CD4-positive, alpha-beta T cell treated with Interleukin-2 at 100 ng/mL for 4 hours (primary cell): ENCODE measurements at places on chromosomes 16 and 17.

DNA sequence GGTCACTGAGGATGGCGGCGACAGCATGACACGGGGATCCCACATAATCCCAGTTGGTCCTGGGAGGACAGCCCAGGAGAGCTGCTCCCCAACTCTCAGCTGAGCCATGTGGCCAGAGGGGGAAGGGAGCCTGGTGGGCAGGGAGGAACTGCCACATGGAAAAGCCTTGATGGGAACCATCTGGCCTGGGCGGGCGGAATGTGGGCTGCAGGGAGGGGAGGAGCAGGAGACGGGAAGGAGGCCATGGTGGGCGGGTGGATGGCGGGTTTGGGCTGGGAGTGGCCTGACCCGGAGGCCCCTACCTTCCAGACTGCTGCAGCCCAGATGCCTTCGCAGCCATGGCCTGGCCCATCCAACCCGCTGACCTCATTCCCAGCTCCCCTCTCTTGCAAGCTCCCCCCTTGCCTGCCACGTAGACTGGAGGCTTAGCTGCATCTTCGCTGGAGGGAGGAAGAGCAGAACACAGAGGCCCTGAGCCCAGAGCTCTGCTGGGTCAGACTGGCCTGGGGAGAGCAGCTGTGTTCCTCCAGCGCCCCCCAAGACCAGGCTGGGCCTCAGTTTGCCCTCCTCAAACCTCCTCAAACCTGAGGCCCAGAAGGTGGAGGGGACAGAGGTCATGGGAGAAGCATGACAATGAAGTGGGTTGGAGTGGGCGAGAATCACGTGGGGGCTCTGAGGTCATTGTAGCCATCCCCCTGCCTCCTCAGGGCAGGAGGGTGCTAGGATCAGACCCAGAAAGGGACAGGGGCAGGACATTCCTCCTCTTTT is 8.2 kb upstream of the COL1A1 start:
- no peak for DNase-seq

DNA sequence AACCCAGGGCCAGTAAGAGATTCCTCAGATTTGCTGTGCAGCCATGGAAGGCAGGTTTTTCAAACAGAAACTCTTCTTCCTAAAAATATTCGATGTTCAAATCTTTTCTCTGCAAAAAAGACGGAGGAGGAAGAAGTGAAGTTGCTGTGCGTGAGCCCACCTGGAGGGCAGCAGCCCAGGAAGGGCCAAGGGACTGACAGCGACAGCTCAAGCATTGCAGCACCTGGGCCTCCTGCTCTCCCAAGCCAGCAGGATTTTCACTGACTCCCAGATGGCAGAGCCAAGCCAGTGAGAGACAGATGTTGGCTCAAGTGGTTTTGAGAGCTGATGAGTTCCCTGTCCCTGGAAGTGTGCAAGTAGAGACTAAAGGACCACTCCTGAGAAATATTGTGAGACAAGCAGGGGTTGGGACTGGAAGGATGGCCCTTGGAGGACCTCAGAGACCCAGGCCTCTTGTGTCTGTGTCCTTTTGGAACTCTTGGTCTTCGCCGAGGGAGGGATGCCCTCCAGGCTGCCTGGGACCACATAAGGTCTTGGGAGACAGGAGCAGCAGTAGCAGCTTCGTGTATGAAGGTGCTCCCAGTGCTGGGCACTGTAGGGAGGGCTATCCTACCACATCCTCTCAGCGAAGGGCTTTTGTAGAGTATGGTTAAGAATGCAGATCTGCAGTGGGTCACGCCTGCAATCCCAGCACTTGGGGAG is 29.3 kb upstream of the TNFRSF13B start:
- no peak for DNase-seq

DNA sequence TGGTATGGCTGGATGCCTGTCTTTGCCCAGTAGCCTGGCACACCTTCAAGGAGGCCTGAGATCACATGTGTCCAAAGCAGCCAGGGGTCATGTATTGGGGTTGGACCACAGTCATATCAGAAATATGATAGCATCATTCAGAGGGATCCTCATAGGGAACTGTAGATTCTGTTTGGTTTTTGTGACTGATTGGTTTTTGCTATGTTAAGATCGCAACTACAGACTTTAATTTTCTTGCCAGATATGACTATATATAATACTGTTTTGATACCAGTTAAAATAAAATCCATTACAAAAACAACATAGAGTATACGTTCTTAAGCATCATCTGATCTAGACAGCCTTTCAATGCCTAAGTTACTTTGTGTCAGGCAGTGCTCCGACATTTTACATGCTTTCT is 11.8 kb upstream of the SMPD3 start:
- DNase-seq: no peak

DNA sequence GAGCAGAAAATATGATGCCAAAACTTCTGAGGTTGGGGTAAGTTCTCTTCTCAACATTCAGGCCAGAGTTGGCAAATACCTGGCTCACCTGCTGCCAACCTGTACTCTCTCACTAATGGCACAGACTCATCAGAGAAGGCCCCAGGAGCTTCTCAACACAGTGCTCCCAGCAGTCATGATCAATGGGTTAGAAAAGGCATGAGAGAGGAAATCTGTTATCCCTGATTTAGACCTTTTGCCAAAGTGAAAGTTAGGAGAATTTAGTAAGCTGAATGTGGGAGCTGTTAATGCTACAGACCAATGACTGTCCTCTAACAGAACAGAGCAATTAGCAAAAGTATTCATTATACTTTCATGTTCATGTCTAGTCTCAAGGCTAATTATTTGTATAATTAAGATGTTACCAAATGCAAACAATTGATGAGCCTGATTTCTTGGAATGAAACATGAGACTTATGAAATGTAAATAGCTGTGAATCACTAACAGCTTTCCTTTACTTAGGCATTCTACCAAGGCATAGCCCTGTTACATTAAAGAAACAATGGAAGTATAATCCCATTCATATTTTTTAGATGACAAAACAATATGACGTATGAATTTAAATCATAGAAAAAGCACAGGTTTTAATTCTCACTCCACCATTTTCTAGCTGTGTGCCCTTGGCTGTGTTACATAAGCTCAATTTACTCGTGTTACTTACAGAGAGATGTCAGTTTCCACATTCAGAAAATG is 68.7 kb upstream of the MARCHF10 start:
- no peak for DNase-seq

GRCh38 chr16:85735225-85735635 is 15.7 kb downstream of the C16orf74 start:
- peak; percentile 28 for DNase-seq

GRCh38 chr16:30485818-30486436 is 13.4 kb downstream of the ITGAL start:
- no peak for DNase-seq

DNA sequence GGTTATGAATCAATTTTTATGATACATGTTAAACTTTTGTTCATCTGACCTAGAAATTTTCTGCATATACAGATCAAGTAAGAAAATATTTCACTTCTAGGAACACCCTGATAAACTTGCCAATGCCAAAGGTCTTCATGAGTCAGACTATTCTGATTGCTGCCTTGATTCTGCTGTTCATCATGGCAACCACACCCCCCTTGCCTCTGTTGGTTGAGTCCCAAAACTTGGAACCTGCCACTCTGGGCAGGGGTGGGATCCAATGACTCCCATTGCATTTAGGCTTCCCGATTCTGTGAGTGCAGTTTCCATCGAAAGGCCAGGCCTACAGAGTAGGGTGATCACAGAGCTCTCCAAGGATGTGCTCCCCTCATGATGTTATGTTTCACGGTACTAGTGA is 15.8 kb upstream of the TENT4B start:
- DNase-seq: no peak

DNA sequence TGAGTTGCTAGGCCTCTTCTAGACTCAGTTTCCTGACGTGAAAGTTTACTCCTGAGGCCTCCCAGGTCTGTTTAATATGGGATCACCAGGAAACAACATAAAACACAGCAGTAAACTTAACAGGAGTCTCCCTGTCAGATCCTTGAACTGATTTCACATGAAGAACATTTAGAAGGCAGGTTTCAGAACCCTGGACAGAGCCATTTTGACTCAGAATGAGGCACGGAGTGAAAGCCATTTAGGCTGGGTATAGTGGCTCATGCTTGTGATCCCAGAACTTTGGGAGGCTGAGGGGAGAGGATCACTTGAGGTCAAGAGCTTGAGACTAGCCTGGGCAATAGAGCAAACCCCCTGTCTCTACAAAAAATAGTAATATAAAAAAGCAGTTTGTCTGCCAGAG is 289.1 kb downstream of the CA10 start:
- no peak for DNase-seq

DNA sequence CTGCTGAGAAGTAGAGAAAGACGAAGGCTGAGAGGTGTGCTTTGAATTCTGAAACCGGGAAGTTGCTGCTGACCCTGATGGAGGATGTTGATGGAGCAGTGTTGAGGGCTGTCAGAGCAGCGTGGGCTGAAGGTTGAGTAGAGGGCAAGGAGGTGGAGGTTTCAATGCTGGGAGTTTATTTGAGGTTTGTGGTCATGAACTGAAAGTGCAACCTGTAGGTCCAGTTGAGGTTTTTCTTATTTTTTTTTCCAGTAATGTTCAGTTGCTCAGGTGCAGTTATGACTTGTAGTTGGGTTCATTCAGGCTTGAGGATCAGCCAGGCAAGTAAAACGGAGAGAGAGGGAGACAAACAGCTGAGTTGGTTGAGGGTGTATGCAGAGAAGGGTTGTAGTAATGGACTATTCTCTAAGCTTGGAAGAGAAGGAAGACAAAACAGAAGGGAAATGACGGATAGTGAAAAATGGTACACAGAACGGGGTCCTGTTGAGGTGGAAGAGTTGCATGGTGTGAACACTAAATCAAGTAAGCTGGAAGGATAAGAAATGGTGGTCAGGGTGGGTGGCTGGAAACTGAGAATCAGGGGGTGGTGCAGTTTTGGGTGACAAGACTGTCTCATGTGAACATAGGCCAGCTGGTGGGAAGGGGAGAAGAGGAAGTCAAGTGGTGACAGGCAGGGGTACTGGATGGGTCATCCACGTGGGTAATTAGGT is 8.7 kb upstream of the UBE2G1 start:
- peak; percentile 28 for DNase-seq

DNA sequence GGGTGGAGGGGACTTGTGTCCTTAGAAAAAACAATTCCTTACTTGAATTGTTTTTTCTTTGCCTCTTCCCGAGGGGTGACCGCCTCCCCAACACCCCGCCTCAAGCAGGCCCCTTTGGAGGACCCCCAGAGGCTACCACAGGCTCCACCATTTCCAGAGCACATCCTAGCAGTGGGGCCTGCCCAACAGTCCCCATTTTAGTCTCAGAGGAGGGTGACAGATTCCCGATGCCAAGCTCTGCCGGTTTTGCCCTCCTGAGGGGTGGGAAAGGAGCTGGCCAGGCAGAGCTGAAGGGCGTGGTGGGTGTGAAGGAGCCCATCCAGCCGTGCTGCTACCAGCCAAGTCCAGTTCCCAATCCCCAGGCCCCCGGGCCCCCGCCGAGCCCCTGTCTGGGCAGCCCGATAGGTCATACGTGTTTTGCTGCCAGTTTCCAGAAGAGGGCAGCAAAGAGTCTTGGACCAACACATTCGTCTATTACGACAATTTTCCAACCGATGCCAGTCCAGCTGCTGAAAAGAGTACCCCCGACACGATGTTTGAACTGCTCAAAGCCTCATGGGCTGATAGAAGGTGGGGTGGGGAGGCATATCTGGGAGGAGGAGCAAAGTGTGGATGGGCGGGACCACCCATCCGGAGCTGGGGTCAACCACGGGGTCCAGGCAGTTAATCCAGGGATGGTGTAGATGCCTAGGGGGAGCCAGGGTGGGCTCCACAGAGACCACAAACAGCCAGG is 18.8 kb upstream of the GAA start:
- DNase-seq: peak; percentile 67

DNA sequence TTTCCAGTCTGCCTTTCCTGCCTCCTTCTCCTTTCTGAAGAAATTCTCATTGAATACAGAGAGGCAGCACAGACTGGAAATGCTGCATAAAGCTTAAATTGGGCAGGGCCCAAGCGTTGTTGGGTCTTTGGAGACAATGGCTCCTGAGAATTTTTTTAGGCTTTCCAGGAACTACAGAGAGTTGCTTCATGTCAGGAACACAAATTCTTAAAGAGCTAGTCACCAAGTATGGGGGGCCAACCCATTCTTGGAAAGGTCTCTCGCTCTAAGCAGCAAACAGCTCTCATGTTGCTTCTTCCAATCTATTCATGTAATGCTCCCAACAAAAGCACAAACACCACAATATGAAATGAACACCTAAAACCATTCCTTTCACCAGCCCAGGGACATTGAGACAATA is 6.9 kb downstream of the HNF1B start:
- DNase-seq: no peak

GRCh38 chr17:55996826-55997225 is 156.4 kb upstream of the ANKFN1 start:
- no peak for DNase-seq

- DNase-seq: peak; percentile 86
Measured at GRCh38 chr16:4474192-4474961, at the start of gene NMRAL1. Gene NMRAL1 (minus strand): TSS chr16:4474625. CDS start chr16:4474132, 493 bp downstream.

DNA sequence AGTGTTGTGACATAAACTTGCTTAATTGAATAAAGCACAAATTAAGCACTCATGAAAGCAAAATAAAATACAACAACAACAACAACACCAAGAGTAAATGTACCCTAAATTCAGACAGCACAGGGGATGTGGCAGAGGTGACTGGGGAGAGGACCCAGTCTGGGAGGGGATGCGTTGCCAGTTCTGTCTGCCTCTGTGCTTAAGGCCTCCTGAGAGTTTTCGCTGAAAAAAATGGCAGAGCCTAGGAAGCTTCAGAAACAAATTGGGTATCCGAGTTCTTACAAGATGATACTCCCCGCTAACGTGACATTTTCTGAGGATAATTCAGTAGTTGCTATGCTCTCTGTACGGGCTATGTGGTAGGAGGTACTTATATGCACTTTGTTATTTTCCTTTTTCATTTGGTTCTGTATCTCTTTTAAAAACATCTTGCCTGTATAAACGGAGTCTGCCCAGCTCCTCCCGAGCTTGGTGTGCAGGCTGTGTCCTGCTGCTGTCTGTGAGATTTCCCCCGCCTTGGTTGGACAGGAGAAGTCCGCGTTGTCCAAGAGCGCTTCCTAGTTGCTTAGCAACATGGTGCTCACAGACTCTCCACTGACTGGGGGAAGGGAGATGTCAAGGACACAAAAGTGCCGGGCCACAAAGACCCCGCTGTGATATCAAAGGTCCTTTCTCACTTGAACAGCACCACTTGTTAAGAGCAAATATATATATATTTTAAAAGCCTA is 134.2 kb upstream of the CPHXL start:
- no peak for DNase-seq

- DNase-seq: no peak
Measured at GRCh38 chr16:73504591-73505575, 457.0 kb upstream of the ZFHX3 start.

GRCh38 chr17:81179220-81179619 is 13.2 kb upstream of the AATK start:
- no peak for DNase-seq
